ENCODE measurements at places on chromosomes 2 and 18. TPM values are rescaled to one million over a fixed set of nuclear protein-coding genes. Genes with fewer than 3 reads are reported as not detected.

DNA sequence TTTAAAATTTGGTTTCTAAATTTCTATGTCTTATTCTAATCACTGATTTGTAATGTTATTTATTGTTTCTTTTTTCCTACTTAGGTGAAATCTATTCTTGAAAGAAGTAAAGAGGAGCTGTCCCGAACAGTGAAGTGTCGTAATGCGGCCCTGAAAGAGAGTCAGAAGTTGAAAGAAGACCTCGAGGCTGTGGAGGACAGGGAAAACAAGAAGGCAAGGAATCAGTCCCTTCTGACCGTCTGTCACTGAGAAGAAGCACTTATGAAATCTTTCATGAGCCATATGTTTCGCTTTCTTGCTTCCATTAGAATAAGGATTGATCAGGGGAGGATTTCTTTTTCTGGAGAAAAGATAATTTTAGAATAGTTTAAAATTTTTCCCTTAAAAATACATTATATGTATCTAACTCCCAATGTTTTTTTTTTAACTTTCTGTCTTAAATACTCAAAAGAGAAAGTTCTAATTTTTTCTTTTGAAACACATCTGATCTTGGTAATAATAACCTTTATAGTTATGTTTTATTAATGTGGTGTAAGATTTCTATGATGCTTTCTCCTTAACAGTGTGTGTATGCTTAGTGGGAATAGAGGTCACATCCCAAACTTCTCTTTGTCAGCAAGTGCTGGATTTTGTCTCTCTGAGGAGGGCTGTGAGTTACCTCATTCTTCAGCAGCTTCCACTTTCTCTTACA lies 79.0 kb downstream of the CCDC150 start:
- no peak for DNase-seq

DNA sequence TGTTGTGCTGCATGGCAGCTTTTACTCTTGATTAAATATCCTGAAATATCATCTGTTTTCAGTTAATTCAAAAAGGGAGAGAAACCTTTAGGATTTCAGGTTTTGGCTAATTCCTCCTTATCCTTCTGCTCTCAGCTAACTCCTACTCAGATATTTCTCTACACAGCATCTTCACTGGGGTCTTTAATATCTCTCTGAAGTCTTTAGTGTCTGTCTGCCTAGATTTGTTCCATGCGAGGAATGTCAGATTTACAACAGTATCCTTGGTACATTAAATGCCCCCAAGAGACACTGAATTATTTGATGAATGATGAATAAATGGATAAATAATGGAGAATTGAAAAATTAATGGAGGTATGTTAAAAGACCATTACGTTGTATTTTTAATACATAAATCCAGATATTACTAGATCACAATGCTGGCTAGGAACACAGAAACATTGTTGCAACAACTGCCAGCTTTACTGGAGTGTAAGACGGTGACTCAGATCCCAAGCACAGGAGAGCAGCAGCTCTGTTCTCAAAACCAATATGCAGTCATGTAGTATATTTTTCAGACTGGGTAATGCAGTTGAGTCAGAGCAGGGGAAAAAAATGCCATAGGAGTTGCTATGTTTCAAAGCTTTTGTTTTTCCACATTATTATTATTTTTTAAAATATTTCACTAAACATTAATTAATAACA lies 388.0 kb upstream of the SYT4 start:
- no peak for DNase-seq

GRCh38 chr18:55119434-55119833 lies 160.2 kb upstream of the CCDC68 start:
- DNase-seq, result no peak

DNA sequence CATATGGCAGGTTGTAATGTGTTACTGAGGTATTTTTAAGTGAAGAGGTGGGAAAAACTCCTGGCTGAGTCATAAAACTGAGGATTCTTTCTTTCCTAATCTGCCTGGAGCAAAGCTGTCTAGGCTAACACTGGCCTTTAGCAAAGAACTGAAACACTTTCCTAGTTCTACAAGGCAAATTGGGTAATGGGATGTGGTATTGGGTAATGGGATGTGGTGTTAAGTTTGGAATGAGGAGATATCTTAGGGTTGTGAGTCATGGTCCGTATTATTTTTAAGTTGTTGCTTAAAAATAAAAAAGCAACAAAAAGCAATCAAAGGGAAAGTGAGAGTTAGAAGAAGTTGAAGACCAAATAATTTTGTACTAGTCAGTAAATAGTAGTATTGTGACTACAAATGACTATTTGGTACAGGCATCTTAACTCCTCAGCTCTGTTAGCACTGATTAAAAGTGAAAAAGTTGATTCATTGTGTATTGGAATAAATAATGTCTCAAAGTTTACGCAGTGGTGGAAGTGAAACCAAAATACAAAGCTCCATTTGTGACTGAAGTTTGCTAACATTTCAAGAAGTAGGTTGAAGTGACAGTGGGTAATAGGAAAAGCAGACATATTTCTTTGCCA lies 216.8 kb downstream of the CAMKMT start:
- no peak for DNase-seq

DNA sequence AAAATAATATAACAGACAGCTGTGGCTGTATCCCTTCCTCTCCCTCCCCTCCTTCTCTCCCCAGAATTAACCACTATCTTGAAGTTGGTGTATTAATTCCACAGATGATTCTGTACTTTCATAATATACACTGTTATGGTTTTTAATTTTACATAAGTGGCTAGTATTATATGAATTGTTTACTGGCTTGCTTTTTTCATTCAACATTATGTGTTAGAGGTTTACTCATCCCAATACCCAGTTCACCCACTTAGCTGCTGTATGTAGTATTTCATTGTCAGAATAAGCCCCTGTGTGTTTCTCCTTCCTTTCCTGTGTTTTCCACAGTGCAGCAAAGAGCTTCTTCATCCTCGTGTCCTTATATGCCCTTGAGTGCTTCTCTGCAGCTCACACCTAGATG lies 75.6 kb upstream of the B3GNT7 start:
- DNase-seq, result no peak

DNA sequence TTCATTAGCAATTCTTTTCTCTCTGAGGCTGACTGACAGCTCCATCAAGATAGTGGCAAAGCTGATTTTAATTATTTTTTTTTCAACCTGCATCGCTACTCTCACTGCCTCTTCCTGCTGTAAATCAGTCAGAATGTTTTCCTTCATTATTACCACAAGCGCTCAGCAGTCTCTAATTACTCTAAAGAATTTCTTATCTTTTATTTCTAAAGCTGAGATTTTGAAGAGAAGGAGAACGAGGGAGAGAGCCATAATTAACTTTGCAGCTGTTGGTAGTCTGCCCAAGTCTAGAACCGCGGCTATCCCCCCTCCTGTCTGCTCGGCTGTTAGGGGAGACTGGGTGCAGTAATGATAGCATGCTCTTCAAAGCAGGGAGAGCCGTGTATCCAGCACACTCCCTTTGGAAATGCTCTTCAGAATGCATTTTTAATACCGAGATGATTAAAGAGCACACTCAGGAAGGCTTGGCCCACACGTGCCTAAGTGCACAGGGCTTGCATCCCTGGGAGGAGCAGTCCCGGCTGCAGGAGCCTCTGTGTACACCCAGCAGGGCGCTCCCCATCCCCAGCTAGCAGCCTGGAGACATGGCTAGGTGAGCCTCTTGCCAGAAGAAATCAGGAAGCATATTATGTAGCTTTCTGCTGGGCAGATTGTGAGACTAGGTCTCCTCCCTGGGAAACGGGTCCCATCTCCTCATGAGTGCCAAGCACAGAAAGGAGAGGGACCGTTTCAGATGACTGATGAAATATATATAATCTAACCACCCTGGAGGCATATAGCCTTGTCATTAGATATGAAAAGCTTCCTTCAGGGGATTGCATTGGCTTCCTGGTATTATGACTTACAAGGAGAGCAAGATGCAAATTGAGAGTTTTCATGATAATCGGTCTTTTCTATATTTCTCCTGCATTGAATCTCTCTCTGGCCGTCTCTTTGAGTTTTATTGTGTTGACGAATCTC lies 555.2 kb downstream of the CMPK2 start:
- DNase-seq, result no peak

- DNase-seq, result no peak
These were observed 5.8 kb upstream of the NT5DC4 start for GRCh38 chr2:112714836-112715631.

DNA sequence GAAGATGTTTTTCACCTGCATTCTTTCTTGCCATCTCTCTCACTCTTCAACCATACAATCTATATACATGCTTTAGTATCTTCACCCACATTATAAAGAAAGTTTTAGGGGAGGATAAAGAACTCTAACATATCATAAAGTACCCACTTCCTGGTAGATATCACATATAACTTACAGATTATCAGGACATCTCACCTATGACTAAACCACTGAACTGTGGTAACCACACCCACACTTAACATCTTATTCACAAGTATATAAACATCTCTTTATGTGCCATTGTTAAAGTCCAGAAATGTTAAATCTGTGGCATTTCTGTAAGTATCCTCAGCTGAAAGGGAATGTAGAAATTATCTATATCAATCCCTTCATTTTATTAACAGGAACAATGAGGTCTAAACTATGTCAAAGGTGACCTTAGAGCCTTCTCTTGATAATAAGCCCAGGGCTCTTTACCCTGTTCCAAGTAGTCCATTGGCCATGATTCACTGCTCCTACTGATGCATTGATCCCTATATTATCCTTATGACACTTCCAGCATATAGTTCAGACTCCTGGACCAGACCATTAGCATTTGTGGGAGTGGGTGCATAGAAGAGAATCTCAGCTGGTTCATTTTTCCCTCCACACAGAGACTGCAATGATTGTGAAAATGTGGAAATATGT lies 182.4 kb downstream of the SUCLG1 start:
- DNase-seq, result no peak

DNA sequence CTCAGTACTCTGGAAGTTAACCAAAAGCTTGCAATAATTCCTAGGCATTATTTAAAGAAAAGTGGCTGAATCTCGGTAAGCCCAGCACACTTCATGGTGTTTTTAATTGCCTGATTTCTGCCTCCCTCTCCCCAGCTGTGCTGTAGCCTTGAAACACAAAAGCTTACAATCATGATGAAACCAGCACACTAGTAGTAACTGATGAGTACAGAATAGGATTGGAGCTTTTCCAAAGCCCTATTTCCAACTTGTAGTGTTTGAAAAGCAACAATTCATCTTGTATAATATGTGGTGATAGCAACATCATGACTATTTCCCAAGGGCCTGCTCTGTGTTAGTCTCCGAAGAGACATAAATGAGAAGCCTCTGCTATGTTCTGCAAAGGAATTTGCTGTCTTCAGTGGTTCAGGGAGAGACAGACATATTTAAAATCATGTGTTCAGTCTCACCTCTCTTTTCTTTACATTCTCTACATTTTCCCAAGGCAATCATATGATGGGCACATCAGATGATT lies 1015.0 kb downstream of the BCL11A start:
- DNase-seq, result no peak

DNA sequence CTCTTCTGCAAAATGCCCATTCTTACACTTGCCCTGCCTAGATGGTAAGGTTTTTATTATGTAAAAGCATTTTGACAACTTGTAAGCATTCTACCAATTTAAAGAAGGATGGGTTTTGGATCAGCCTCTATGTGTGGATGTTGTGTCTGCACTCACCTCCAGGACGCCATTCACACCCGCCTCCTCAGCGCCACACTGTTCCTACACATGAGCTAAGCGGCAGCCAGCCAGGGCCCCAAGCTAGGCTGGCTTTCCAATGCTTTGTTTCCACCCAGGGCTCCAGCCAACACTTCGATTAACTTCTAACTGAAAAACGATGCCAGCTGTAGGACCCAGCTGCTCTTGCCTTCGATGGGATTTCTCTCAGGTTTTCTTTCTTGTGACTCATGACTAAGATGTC lies 73.3 kb upstream of the FZD7 start:
- no peak for DNase-seq

DNA sequence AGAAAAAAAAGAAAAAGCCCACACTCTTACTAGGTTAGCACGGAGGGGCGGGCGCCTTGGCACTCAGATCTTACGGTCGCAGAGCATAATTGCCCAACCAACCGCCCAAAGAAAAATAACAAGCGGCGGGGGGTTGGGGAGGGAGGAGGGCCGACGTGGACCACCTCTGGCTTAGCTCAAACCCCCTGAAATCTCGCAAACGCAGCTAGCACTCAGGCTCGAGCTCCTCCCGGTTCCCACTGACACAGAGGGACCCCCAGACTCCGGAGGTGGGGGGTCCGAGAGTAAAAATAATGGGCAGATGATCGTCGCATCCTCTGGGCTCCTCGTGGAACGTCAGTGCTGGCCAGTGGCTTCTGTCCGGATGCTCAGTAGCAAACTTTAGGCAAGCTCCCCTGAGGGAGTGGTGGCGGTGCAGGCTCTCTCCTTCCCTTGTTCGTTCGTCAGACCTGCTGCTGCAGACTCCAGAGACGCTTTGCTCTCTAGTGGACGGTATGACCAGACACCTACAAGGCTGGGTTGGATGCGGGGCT lies 12.0 kb downstream of the CATIP start:
- DNase-seq, result no peak

DNA sequence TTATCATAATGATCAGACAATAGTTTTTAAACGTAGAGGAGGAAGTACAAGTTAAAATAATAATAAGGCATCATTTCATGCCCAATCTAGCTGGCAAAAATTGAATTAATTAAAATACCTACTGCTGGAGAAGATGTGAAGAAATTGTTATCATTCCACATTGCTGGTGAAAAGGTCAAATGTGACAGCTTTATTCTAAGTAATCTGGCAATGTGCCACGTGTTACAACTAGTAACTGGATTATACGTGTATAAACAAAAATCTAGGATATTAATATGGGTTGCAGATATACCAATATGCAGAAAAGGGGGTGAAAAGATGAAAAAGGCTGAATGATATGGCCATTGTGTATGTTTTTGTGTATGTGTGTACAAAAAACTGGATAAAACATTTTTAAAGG lies 32.4 kb downstream of the SMAD2 start:
- no peak for DNase-seq

GRCh38 chr2:64876137-64876647 lies 113.0 kb upstream of the SLC1A4 start:
- no peak for DNase-seq

GRCh38 chr18:21656402-21656801 lies 44.3 kb downstream of the SNRPD1 start:
- no peak for DNase-seq

- no peak for DNase-seq
These were observed 100.1 kb downstream of the CRACDL start for GRCh38 chr2:98835831-98836385.

- DNase-seq, result no peak
These were observed 42.7 kb downstream of the MAL start for GRCh38 chr2:95068256-95068655.

- DNase-seq, result no peak
These were observed 63.9 kb downstream of the SPRED2 start for GRCh38 chr2:65368468-65368867.

UNC50 gene
- 48.1 TPM for total RNA-seq

NYAP2 gene
- 0.55 TPM for total RNA-seq

TMEM200C gene
- total RNA-seq, result 1.9 TPM

ALPP gene
- 3.1 TPM for total RNA-seq

SLC20A1 gene
- total RNA-seq, result 68.2 TPM

LRP2 gene
- 14.5 TPM for total RNA-seq

NOSTRIN gene
- total RNA-seq, result 26.4 TPM

MALL gene
- 288 TPM for total RNA-seq
